ENCODE measurements at places on chromosomes 7 and 10.

DNA sequence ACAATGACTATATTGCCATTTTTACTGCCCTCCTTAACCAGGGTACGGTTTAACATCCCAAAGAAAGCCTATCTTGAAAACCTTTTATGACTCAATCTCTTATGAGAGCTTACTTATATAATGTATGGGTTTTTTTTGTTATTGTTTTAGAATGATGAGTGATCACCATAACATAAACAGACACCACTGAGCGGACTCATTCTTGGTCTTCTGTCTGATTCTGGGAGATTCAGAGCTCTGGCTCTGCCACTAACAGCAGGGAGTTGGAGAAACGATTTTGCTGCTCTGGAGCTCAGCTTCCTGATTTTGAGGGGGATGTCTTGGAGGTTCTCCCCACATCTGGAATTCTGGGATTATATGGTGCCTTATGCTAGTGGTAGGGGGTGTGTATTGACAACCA is 244.1 kb downstream of the FRMD4A start:
- no peak for DNase-seq

DNA sequence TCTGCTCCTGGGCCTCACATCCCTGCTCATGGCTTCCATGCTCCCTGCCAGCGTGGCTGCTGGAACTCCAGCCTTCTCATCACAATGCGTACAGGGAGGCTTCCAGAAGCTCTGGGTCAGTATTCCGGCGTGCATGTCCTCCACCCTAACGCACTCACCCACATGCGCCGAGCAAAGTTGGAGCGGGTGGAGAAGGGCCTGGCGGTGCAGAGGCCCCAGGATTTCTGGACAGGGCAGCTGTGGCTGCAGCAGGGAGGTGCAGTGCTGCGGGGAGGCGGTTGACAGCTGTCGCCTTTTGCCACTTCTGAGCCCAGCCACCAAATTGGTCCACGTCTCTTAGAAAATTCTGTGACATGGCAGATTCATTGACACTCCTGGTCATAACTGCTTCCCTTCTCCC is 33.6 kb upstream of the FAM20C start:
- DNase-seq: no peak

DNA sequence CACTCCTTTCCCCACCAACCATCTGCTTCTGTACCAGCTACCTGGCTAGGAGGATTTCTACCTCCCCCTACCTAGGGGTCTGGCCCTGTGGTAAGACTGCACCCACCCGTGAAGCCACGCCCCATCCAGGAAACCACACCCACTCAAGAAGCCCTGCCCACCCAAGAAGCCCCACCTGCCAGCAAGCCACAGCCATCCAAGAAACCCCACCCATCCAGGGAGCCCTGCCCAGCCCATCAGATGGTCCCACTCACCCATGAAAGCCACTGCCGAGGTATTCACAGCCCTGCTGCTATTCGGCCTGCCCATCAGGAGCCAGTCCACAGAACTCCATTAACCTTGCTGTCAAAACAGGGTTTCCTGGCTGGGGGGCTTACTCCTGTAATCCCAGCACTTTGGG is 15.6 kb upstream of the MUC3A start:
- no peak for DNase-seq

DNA sequence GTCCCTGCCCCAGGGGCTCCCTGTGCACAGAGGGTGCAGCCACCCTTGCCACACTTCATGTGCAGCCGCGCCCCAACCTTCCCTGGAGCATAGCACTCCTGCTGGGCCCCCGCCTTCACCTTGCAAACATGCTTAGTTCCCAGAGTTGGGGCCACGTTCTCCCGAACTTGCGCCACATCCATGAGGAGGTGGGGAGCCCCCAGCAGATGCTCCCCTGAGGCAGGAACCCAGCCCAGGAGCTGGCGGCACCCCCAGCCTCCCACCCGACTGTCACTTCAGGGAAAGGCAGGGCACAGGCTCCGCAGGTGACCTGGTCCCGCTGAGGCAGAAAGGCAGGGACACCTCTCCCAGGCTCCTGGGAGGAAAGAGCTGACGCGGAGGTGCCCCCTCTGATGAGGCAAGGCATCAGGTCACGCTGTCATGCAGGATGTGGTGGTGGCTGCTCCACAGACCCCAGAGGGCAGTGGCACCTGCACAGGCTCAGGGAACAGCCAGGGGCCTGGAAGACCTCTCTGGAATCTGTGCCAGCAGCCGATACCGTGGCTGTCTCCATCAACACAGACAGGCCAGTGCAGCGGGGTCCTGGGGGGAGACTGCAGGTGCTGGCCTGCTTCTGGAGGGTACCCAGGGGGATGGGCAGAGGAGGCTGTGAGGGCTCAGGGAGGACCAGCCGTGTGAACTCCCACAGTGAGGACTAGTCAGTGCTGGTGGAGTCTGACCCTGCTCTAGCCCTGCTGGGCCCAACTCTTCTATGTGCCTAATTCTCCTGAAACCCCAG is 221.3 kb downstream of the MAD1L1 start:
- DNase-seq: no peak

DNA sequence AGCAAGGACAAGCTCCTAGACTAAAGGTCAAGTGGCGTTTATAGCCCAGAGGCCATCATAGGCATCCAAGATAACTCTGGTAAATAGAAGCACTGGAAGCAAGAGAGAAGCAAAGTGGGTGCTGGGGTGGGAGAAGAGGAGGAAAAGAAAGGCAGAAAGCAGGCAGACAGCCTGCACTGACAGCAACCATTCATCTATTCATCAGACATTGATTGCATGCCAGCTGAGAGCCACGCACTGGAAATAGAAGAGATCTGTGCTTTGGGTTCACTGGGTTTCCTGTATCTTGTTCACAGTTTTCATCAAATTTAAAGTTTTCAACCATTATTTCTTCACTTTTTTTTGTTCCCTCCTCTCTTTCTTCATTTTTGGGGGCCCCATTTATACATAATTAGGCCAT is 4.7 kb upstream of the SLIT1 start:
- no peak for DNase-seq

- no peak for DNase-seq
Observed at GRCh38 chr7:90766814-90767564, 170.9 kb downstream of the CDK14 start.

GRCh38 chr7:128356546-128357216 is 4.8 kb downstream of the PRRT4 start:
- DNase-seq: no peak

- no peak for DNase-seq
Observed at GRCh38 chr10:121803611-121804010, 124.2 kb downstream of the ATE1 start.

Measured in GM19239 (cell line).